Sciatic nerve (tissue), 2 donors: ENCODE measurements at places on chromosomes 7 and 10. TPM values are rescaled to one million over a fixed set of nuclear protein-coding genes. Genes with fewer than 3 reads are reported as not detected.

The AS3MT gene
- 0.49 TPM for total RNA-seq

The SPDYE2 gene
- 0.31 TPM for total RNA-seq

The HKDC1 gene
- total RNA-seq, result 12.0 TPM

The PCLO gene
- 0.98 TPM for total RNA-seq

- no peak for DNase-seq
Measured at GRCh38 chr10:110502072-110502845, 4.6 kb downstream of the DUSP5 start.

DNA sequence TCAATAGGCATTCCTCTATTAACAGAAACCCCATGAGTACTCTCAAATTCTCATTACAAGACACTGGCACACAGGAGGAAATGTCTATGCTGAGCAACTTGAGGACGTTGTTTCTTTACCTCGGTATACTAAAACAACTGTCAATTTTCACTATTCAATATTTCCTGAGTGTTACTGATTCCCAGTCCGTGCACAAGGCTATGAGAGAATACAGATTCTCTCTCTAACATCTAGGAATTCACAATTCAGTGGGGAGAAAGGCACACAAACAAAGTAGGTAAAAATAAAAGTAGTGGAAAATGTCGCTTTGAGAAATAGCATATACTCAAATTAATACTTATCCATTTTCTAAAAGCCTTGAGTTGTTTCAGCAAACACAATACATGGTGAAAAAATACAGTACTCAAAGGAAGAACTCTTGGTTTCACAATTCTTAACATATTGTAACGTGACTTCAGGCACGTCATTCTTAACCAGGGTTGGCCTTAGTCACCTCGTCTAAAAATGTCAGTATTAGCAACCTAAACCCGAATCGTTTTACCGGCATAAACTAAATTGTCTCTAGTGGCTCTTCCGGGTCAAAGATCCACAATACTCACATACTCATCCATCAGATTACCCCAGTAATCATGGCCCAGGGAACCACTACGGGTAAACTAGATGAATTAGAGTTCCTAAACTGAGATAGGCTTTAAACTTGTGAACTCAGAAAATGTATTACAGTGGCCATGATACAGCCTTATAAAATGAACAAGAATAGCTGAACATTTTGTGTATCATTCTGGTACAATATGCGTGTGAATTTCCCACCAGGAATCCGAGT, 1.5 kb downstream of the IPMK start:
- no peak for DNase-seq

DNA sequence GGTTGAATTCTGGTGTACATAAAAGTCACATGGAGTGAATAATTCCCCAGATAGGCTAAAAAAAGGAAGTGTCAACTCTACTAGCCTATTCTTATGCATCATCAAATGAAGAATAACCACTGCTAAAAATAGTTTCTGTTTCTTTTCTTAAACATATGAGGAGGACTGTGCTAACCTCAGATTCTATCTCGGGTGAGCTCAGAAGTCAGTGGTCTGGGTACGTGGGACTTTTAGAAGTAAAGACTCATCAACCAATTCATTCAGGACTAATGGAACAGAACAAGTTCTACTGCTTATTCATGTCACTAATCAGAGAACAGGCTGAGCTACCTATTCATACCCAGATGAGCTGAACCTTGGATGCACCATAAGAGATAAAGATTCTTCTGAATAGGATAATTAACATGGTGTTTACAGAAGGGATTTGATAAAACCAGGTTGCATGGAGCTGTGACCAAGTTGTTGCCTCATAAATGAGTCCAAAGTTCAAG, 9.5 kb upstream of the ASAH2 start:
- no peak for DNase-seq

GRCh38 chr7:86995814-86996213, 63.6 kb downstream of the ELAPOR2 start:
- DNase-seq, result no peak

- DNase-seq, result peak; percentile 85
Measured at GRCh38 chr10:45000752-45001380, at the start of gene ZNF22. Gene ZNF22, plus strand, starts transcription at chr10:45000923. Its CDS starts 2,446 bp downstream, at chr10:45003369.

DNA sequence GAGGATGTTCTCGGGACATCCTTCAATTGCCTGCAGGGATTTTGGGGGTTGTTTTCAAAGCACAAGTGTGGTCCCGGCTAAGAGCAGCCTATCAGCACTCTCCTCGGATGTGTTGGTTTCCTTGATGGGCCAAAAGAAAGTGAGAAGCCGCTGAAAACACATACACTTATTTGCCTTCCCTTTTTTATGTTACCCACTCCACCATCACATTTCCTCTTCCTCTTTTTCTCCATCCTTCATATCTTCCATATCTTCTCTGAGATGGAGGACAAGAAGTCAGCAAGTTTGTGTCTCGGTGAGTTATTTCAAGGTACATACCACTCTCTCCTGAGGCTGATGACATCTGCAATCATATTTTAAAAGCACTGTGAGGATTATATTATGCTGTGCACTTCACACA, 64.0 kb downstream of the ZNF33B start:
- DNase-seq, result no peak

- DNase-seq, result no peak
Measured at GRCh38 chr10:108005627-108006026, 841.1 kb upstream of the SORCS1 start.

GRCh38 chr7:34320926-34321661, 336.9 kb upstream of the NPSR1 start:
- peak; percentile 61 for DNase-seq

DNA sequence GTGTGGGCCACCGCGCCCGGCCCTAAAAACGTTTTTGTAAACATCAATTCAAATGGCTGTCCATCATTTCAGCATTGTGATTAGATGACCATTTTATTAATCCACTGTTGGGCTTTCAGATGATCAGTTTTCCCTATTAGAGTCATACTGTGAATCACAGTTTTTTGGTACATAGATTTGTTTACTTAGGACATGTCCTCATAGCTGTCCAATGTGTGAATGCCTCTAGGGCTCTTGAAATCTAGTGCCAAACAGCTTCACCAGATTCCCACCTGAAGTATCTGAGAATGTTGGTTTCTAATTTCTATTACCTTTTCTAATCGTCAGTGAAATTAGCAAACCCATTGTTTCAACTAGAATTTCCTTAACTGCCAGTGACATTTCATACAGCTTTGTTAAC, 66.8 kb downstream of the UPF2 start:
- DNase-seq, result no peak

GRCh38 chr7:133572087-133572486, 319.2 kb downstream of the EXOC4 start:
- DNase-seq, result no peak

DNA sequence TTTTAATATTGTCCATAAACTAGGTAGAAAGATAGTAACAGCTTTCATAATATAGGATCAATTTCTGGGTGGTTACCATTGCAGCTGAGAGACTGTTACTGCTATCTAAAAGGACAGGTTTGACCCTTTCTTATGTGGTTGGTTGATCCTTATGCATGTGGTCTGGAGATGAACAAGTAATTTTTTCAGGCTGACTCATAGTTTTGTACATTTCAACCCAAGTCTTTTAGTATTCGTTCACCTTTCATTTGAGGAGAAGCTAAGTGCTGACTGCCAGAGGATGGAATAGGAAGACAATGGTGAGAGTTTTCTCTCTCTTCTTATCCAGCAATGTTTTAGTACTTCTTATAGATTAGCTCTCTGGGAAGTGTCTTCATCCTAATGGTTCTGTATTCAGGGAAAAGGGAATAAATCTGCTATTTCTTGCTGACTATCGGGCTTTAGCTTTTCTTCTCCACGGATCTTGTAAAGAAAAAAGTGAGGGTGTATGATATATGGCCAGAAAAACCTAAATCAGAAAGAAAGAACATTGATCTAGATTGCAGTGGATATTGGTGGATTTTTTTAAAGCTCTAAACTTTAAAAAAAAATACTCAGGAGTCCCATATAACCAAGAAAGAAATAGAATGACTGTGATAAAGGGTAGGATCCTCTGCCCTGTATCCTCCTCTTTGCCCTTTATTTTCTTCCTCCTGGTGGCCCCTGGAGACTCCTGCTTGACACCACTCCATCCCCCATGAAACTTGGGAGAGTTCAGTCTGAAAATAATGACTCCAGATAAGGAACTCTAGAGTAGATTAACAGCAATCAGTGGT, 88.0 kb downstream of the CPED1 start:
- DNase-seq, result no peak

DNA sequence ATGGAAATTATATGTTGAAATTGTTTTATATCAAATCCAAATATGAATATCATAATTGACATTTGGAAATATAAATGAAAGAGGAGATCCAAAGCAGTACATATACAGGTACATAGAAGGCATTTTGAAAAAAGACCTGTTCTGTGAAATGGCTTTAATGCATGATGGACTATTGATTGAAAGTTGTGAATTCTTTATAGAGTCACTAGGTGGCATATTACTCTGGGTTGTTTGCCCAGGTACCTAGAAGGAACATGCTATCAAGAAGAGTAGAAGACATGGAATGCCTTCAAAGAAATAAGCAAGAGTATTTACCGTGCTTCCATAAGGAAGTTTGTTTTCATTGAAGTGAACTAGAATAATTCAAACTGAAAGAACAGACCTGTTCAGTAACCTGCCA, 160.0 kb upstream of the ANK3 start:
- no peak for DNase-seq

DNA sequence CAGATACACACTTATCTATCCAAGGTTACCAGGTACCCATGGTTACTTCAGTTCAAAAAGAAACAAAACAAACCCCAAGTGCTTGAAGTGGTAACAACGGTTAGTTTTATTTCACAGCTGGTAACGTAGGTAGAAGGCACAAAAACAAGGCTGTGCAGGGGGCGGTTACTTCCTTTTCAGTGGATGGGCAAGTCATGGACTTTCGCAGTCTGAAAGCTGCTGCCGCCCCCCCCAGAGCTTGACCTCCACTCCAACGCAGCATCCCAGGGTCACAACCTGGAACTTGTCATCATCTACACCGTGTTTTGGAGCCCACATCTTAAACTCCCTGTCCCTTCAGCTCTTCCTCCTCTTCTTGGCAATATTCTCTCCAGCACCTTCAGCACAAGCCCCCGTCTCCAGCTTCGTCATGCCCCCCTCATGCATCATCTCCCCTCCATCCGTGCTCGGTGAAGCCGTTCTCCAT, 181.2 kb upstream of the ITGB1 start:
- no peak for DNase-seq

- no peak for DNase-seq
Measured at GRCh38 chr7:51187941-51188340, 128.7 kb downstream of the COBL start.

- DNase-seq, result no peak
Measured at GRCh38 chr7:104951546-104951945, 62.5 kb upstream of the KMT2E start.
